ENCODE measurements at places on chromosomes 7 and 10.
A peak's percentile ranks its signal among the peaks of the same experiment; 100 is the strongest.

- peak; percentile 18 for DNase-seq
These were observed 41.1 kb upstream of the CPN1 start for GRCh38 chr10:100122780-100123179.

DNA sequence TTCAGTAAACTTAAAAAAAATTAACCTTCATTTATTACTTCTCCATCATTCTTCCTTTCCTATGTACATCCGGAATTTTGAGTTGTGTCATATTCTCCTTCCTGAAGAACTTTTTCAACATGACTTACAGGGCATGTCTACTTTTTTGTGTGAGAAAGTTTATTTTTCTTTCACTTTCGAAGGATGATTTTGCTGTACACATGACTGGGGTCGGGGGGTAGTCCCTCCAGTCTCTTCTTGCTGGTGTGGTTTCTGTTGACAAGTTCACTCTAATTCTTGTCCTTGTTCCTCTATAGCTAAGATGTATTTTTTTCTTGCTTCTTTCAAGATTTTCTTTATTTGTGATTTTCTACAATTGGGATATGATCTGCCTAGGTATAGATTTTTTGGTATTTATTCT, 55.8 kb downstream of the INPP5A start:
- no peak for DNase-seq

DNA sequence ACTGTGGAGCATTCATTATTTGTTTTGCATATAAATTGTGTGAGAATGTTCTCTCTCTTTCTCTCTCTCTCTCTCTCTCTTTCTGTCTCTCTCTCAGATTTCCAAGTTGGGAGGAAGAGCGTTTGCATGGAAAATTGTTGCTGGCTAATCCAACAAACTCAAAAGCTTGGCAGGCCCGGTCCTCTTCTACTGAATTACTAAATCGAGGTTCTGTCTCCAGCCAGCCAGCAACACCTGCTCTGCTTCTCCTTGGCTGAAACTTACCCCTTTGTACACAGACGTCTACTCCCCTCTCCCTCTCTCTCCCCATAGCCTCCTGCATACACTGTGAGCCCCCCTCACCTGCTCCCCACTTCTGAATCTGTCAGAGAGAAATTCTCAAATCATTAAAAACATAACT, 996.4 kb upstream of the AUTS2 start:
- no peak for DNase-seq

DNA sequence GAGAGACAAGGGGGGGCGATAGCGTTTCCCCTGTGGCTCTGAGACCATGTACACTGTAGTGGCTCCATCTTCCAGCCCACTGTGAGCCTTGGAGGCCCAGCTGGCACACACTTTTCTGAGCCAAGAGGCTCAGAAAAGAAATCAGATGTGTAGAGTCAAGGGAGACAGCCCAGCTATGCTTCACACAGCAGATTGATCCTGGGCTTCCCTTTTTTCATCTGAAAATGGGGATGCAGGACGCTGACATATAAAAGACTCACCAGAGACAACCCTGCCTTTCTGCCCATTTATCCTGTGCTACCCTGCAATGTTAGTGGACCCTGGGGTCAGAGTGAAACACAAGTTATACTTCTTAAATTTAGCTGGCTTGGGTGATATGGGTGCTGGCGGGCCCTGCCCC, 14.3 kb downstream of the TMEM273 start:
- no peak for DNase-seq

DNA sequence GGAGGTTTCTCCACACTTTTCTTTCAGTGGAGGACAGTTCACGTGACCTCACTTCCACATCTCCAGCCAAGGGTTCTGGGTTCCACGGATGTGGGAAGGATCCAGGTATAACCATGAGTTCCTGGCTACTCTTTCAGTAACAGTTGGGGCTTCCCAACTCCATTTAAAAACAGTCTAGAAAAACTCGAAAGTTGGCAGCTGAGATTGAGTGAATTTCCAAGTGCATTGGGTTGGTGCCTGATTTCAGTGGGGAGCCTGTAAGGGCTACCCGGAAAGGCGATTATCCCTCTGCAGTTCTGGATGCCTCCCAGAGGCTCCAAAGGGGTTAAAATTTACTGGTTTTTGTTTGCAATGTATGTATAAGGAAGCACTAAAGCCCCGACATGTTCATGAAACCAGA, 24.3 kb downstream of the LHFPL3 start:
- no peak for DNase-seq

DNA sequence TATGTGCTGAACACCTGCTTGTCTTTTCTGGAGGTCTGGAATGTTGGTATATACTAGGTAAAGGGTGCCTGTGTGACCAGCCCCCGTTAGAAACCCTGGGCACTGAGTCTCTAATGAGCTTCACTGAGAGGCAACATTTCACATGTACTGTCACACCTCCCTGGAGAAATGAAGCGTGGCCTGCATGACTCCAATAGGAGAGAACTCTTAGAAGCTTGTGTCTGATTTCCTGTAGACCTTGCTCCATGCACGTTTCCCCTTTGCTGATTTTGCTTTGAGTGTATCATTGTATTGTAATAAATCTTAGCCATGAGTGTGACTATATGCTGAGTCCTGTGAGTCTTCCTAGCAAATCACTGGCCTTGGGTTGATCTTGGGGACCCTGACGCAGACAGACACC, 82.8 kb downstream of the PPP1R3C start:
- no peak for DNase-seq

DNA sequence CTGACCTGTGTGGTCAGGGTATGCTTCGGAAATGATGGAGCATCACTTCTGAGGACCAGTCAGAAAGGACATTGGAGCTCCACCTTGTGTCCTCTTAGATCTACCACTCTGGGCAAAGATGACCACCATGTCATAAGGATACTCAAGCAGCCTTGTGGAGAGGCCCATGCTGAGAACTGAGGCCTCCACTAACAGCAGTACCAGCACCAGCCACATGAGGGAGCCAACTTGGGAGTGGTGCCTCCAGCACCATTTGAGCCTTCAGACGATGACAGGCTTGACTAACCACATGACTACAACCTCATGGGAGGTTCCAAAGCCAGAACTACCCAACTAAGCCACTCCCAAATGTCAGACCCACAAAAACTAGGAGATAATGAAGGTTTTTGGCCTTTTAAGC, 116.0 kb downstream of the NPTX2 start:
- DNase-seq = peak; percentile 63

DNA sequence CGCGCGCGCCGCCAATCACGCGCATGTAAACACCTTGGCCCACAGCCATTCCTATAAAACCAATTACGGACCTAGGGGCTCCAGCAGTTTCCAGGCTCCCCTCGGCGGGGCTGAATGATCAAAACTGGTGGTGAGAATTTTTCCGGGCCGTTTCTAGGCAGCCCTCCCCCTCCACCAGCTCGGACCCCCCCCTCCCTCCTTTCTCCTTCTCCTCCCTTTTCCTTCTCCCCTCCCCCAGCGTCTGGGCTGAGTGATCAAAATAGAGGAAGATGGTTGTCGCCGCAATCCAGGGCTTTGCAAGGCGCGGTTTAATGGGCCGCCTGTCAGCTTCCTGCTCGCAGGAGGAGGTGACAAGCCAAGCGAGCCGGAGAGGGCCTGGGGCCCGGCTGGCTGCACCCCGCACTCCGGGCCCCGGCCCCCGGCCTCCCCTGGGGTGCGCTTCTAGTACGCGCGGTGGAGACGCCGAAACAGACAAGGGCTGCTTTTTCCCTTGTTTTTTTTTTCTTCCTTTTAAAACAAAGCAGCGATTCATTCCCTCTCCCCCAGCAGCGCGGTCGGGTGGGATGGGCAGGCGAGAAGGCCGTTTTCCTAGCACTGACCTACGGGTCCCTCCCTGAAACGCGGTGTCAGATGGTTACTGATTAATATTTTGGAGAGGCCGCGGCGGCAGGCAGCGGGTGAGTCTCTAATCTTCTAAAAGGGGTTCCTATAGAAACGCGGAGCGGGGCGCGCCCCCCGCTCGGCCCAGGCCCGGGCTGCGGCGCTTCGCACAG, 528 bp upstream of the TNRC18 start:
- DNase-seq = peak; percentile 96

- DNase-seq = no peak
These were observed 320.3 kb downstream of the WDR37 start for GRCh38 chr10:1376384-1376945.

DNA sequence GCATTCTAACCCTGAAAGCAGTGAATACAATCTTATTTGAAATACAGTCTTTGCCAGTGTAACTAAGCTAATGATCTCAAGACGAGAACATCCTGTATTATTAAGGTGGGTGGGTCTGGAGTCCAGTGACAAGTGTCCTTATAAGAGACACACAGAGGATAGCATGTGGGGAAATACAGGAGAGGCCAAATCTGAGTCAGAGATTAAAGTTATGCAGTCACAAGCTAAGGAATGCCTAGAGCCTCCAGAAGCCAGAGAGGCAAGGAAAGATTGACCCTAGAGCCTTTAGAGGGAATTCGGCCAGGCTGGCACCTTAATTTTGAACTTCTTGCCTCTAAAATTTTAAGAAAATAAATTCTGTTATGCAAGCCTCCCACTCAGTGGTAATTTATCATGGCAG, 87.5 kb upstream of the HGF start:
- DNase-seq = no peak

- DNase-seq = no peak
These were observed 572.1 kb upstream of the IGFBP3 start for GRCh38 chr7:46493196-46493595.

- DNase-seq = no peak
These were observed 81.5 kb downstream of the LYZL1 start for GRCh38 chr10:29370097-29371092.

DNA sequence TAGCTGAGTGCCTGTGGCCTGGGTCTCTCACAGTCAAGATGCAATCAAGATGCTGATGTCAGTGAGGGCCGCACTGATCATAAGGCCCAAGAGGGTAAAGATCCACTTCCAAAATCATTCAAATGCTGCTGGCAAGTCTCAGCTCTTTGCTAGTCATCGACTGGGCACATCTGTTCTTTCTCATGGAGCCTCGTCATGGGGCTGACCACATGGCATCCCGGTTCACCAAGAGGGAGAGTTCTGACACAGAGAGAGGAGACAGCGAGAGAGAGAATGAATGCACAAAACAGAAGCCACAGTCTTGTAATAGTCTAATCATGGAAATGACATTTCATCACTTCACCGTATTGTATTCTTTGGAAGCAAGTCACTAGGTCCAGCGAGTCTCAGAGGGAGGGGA, 1067.5 kb upstream of the C7orf33 start:
- DNase-seq = no peak

DNA sequence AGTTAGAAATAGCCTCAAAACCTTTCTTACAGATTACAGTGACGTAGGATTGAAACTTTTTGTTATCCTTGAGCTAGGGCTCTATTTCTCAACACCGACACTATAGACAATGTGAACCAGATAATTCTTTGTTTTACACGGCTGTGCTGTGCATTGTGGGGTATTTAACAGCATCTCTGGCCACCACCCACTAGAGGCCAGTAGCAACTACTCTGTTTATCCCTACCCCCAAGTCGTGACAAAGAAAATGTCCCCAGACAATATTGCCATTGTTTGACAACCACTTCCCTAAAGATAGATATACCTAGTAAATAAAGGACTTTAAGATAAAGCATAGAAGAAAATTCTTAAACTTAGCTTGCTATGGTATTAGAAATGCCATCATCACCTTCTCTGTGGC, 359.6 kb downstream of the ARL4A start:
- no peak for DNase-seq

- DNase-seq = no peak
These were observed 765.4 kb downstream of the SORCS3 start for GRCh38 chr10:105406488-105406887.

- no peak for DNase-seq
These were observed 114.8 kb upstream of the ARID5B start for GRCh38 chr10:61786728-61787127.

GRCh38 chr7:50628434-50629084, 63.4 kb upstream of the DDC start:
- no peak for DNase-seq

DNA sequence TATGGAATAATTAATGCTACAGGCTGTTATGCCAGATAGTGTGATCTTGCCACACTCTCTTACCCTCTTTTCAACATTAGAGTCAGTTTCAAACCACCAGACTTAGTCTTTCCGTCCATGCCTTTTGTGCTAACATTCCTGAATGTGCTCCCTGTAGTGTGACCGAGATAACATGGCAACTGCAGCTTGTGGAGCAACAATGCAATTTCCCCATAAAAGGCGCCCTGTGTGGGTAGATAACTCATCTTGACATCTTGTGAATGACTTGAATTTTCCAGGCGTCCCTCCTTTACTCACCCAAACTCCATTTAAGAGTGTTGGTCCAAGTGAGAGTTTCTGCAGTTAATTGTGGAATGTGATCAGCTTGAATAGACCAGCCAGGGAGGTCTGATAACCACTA, 99.6 kb downstream of the DNAH11 start:
- no peak for DNase-seq

GRCh38 chr10:130495116-130495862, 359.1 kb downstream of the GLRX3 start:
- DNase-seq = no peak

- DNase-seq = no peak
These were observed 345.4 kb upstream of the NPSR1 start for GRCh38 chr7:34312624-34313023.

DNA sequence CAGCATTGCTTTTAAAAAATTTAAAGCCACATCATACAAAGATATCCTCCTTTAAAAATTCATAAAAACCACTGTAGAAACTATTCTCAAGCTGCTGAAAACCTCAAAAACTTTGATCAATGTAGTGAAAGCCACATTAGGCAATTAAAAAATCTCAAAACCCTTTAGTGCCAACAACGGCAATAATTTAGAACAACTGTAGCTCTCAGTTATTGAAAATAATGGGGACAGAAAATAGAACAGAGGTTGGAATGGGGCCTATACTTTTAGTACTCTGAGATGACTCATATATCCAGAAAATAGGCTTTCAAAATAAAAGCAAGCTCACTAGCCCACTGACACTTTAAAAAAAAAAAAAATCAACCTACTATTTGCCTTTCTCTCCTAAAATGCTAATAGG, 87.5 kb downstream of the GSAP start:
- peak; percentile 48 for DNase-seq

DNA sequence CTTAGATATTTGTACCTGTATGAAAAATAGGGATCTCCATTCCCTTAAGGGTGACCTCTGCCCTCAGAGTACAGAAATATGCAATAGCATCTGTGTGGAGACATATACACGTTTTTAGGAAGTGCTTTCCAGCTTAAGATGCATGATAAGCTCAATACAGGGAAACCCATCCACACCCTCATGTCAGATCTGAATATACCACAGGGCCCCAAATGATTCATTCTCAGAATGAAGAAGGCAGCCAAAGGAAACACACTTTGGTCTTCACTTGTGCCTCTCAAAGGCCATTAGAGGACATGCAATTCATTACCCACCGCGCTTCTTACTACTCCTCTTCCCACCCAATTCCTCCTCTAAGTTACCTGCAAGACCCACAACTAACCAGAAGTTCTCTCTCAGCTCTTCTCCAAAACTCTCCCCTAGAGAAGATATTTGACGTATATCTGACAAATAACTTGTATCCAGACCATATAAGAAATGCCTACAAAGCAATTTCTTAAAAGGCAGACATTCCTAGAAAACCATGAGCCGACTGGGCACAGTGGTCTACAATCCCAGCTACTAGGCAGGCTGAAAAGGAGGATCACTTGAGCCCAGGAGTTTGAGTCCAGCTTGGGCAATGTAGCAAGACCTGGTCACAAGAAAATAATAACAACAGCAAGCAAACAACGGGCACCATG, 103.0 kb downstream of the OAT start:
- no peak for DNase-seq

- no peak for DNase-seq
These were observed 589.3 kb downstream of the NRG3 start for GRCh38 chr10:82464191-82464818.

GRCh38 chr10:98295907-98296306, 27.9 kb upstream of the LOXL4 start:
- DNase-seq = peak; percentile 14
